Activated naive CD4-positive, alpha-beta T cell treated with anti-CD3 and anti-CD28 coated beads, Interleukin-2, amount 50 U/mL, for 72 hours (primary cell): ENCODE measurements at places on chromosomes 16 and 17.

DNA sequence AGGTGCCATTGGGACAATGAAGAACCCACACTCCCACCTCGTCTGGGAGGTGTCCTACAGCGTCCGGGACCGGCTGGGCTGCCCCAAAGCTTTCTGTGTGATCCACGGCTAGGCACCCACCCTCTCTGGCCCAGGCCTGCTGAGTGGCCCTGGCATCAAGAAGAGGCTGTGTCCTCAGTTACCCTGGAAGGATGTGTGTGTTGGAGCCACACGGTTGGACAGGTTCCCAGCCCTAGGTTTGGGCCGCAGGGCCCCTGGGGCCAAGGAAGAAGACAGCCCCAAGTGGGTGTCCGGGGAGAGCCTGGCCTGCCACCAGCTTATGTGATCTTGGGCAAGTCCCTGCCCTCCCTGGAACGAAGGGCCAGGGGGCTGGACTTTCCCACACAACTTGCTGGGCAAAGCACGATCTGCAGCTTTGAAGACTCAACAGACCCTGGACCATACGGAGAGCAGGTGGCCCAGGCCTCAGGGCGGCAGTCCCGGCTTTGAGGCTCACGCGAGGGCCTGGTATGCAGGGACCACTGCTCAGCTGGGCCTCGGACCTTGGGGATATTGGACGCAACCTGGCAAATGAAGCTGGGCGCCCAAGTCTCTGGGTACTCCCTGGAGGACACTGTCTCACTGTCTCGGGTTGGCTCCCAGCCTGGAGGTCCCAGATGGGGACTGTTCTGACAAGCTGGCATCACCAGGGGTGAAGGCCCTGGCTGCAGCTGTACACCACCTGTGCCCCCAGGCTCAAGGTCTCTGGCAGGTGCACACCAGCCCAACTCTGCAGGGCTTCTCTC lies 17.5 kb downstream of the MYBBP1A start:
- no peak for DNase-seq

DNA sequence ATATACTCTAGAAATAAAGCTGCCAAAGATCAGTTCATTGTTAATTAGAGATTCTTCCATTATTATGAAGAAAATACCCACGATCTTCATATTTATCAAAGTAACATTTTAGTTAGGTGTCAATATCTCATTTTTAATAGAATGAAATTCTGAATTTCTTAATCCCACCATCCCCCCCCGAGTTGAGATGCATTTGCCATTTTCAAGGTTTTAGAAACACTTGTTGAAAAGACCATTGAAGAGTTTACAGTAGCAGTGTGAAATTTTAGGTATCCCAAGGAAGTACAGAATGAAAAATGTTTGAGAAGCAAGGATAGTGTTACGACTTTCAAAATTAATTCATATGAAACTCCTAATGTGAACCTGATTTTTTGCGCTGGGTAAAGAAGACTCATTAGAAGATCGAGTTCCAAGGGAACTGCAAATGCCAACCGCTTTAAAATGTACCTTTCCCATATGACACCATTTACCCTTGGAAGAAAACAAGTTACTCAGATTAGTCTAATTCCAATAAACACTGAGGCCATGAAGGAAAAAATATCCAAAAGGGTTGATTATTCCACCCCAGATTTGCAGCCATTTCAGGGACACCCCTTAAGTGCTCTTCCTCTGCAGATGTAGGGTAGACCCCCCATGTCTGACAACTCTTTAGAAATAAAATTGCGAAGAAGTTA lies 731 bp downstream of the IKZF3 start:
- no peak for DNase-seq

DNA sequence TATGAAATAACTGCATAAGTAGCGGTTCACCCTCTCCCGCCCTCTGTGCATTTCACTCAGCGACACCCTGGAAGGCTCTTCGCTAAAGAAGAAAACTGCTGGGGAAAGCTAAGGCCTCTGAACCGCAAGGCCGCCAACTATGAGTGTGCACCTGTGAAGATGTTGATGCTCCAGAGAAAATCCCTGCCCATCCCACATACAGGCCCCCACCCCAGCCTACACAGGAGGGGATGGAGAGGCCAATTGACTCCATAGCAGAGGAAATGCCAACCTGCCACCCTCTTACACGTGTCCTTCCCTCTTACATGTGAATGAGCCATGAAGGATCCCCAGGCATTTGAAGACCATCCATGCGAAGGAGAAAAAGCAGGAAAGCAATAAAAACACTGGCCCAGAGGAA lies 104.8 kb downstream of the MGAT5B start:
- DNase-seq: no peak

DNA sequence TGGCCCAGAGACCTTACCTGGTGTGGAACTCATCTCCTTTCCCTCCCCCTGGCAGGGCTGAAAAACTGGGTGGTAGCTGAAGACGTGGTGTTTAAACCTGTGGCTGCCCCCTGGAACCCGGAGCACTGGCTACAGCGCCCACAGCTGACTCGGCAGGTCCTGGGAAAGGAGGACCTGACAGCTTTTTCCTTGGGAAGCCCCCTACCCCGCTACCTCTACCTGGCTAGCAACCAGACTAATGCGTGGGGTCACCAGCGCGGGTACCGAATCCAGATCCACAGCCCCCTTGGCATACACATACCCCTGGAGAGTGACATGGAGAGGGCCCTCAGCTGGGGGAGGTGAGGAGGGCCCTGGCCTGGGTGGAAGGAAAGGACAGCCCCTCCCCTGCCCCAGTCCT lies 2.0 kb upstream of the AOC3 start:
- no peak for DNase-seq

- DNase-seq: peak; percentile 54
Measured at GRCh38 chr17:77322514-77323412, 182.0 kb downstream of the SEC14L1 start.

GRCh38 chr17:78946631-78947030 lies 21.4 kb upstream of the TIMP2 start:
- no peak for DNase-seq

- DNase-seq: no peak
Measured at GRCh38 chr17:34991606-34992005, 11.3 kb downstream of the LIG3 start.
